ENCODE measurements at places on chromosomes 16 and 17.

- DNase-seq = no peak
These were observed 81.3 kb downstream of the COX10 start for GRCh38 chr17:14150619-14151018.

DNA sequence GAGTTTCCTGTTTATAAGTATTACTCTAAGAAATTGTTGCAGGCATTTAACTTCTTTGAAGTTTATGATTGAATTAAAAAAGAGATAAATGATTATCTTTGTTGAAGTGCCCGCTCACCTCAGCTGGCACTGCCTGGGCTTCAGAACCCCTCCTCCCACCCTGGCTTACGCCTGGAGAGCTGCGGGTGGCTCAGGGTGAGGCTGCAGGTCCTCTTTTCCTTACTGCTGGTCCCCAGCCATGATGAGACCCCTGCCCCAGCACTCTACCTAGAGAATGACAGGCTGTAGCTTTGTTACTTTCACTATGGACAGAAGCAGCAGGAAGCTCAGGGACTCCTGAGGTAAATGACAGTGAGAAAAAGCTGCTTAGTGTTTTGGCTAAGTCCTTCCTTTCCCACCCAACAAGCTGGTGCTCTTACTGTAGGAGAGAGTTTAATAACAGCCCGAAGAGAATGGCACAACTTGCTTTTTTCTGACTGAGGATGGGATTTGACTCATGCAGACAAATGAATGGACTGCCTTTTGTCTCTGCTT lies 62.1 kb downstream of the EPN2 start:
- DNase-seq = no peak

DNA sequence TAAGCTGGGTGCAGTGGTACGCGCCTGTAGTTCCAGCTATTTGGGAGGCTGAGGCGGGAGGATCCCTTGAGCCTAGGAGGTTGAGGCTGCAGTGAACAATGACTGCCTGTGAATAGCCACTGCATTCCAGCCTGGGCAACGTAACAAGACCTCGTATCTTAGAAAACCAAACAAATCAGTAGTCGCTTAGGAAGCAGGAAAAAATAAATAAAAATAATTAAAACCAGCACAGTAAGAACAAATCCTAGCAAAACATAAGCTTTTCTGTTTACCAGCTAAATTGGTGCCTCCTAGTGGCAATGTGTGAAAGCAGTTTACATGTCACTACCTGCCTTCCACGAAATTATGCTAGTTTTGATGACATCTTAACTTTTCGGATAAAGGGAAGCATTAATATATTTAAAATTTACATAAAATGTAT lies 1.3 kb downstream of the ARMC5 start:
- no peak for DNase-seq

DNA sequence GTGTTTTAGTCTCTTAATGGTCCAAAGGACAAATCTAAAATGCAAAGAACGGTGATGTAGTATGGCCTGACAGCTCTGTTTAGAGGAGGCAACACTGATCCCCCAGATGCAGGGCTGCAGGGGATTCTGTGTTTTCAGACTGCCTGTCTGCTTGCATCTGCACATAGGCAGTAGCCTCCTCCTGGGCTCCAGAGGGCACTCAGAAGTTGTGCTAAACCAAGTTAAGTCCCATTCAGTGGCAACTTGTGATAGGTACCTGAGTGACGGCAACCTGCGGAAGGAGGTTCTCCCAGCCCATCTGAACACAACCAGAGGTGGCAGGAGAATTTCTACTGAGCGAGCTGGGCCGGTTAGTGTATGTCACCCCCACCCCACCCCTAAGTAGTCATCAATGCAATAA lies 9.9 kb downstream of the HAS3 start:
- DNase-seq = no peak

DNA sequence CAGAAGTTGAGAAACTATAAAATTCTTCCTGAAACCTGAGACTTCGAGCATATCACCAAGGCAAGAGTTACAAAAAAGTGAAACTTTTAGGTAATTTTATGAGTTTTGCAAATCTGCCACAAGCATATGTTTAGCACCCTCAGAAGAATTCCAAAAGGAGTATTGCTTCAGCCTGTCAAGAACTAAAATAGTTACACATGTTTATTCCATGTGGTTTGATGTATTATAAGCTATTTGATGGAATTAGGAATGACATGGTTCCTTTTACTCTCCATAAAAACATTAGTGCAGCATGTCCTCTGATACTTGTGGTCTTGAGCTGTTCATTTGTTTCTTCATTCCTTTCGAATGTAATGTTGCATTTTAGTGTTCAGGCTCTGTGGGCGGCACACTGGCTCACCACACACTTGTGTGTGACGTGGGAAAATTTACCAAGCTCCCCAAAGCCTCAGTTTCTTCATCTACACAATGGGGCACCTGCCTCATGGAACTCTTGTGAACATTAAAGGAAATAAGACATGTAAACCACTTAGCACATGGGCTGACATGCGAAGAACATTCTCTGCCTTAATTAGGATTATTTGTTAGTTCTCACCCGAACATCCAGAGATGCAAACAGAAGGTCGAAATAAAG lies 204.2 kb upstream of the FOXF1 start:
- no peak for DNase-seq

DNA sequence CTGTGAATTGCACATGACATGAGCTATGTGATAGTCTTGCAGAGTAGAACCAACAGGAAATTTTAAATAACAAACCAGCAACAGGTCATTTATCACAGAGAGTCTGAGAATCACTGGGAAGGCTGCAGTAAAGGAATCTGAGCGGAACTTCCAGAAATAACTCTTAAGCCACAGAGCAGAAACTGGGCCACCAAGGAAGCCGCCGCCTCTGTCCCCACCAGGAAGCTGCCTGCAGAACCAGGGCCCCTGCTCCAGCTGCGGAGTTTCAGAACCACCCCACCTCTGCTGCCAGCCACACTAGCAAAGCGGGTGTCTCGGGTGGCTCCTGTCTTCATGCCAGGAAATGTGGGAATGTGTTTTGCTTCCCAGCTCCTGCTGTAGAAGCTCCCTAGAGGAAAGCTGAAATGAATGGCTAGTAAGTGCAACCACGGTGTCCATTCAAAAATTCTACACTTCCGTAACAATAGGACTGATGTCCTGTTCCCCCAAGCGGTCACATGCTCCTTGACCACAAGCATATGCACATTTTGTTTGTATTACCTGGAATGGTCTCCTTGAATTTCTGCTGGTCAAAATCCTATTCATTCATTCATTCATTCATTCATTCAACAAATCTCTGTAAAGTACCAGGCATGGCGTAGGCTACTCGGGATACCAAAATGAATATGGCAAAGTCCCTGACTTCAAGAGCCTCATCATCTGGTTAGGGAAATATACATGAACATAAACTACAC lies 7.7 kb upstream of the ITPRIPL2 start:
- no peak for DNase-seq

- no peak for DNase-seq
These were observed 6.9 kb downstream of the MT1X start for GRCh38 chr16:56689171-56689570.

DNA sequence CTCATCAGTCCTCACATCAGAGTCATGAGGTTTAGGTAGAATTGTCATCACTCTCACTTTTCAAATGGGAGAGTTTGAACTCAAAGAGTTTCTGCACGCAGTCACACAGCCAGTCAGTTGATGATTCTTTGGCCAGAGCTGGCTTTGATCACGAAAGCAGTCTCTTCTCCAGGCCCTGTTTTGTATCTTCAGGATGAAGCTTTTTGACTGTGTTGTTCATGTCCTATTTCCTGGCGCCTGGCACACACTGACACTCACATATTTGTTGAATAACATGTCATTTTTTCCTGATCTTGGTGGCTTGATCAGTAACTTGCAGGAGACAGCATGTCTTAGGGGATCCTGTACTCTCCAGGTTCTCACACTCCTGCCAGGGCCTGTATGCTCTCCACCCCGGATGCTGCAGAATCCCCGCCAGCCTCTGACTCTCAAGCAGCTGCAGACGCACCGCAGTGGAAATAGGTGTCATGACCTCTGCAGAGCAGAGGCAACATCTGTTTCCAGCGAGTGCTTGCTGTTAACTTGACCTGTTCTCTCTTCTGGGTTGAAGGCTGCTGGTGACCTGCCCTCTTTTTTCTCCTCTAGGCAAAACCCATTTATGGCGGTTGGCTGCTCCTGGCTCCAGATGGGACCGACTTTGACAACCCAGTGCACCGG lies 33.0 kb downstream of the MPRIP start:
- no peak for DNase-seq

GRCh38 chr17:60231234-60231633 lies 81.5 kb downstream of the CA4 start:
- no peak for DNase-seq

- DNase-seq = peak; percentile 95
These were observed 6.8 kb upstream of the MEAK7 start for GRCh38 chr16:84511180-84511800.

- no peak for DNase-seq
These were observed 81.8 kb upstream of the TBC1D3K start for GRCh38 chr17:37842401-37842800.

DNA sequence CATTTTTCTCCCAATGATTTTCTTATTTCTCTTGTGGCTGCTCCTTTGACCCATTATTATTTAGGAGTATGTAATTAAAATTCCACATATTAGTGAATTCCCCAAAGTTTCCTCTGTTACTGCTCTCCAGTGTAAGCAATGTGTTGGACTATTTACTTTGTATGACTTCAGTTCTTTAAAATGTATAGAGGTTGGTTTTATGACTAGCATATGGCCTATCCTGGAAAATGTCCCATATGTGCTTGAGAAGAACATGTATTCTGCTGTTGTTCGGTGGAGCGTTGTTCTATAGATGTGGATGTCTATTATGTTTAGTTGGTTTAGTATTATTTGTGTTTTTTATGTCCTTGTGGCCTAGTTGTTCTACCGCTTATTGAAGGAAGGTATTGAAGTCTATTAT lies 6.0 kb upstream of the NT5M start:
- no peak for DNase-seq

DNA sequence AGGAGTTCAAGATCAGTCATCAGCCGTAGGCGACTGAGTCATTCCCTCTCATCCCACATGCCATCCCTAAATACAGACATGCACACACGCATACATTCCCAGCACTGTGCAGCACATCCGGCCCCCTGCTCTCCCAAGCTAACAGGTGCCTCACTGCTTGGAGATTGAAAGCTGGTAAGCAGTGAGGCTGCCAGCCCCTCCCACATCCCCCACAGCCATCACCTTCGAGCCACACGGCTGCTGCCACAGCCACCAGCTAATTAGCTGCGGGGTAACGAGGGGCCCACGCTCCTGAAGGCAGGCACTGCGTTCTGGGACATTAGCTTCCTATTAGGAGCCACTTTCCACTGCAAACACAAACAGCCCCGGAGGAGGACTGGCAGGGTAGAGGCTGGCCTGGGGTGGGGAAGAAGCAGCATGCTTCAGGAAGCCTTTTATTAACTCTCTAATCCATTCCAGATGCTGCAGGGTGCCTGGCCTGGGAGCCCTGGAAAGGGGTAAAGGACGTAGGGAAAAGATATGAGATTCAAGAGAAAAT lies 179.6 kb downstream of the CCT6B start:
- no peak for DNase-seq

DNA sequence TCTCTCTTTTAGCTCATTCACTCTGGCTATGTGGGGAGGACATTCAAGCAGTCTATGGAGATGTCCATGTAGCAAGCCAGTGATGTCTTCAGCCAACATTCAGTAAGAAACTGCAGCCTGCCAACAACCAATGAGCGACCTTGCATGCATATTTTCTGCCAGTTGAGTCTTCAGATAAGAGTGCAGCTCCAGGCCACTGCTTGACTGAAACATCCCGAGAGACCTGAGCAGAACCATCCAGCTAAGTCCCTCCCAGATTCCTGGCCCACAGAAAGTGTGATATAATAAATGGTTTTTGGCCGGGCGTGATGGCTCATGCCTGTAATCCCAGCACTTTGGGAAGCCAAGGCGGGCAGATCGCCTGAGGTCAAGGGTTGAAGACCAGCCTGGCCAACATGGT lies 10.5 kb upstream of the C17orf58 start:
- no peak for DNase-seq

DNA sequence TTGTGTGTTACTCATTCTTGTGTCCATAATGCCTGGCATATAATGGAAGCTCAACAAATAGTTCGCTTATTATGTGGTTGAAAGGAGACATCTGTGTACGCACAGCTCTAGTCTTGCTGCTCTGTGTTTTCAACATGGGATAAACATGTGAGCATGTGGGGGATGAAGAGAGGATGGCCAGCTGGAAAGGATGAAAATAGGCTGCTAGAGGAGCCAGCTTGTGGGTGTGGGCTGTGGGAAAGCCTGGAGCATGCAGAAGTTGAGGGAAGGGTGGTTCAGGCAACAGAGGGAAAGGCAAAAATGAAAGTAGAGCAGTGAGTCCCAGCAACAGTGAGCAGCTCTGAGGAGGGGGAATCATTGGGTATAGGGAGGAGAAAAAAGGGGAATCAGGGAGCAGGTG lies 324.6 kb upstream of the CDH11 start:
- DNase-seq = no peak

All from activated CD8-positive, alpha-beta memory T cell treated with anti-CD3 and anti-CD28 coated beads, Interleukin-2, amount 50 U/mL, for 48 hours (primary cell).